WERI-Rb-1 (cell line): ENCODE measurements at places on chromosomes 5 and 9.

DNA sequence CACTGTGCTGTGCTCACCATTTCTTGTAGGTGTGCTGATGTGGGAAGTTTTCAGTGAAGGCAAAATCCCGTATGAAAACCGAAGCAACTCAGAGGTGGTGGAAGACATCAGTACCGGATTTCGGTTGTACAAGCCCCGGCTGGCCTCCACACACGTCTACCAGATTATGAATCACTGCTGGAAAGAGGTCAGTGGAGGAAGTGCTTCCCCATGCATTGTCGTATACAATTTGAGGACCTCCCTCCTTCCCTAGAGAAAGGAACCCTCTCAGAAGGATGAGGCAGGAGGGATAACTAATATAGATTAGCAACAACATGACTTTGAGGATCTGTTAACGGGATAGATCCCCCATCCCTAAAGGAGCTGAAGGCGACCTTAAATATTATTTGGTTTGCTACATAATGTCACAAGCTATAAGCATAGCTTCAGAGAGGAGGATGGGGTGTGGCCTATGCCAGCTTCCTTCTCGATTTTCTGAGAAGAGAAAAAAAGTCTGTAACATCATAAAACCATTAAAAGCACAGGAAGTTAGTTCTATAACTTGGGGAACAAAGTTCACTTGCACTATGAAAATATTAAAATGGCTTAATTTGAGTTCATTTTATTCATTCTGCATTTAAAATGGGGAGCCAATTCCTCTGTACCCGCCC is 17.0 kb upstream of the CYFIP2 start:
- DNase-seq: no peak

GRCh38 chr5:141017943-141018342 is 33.2 kb upstream of the PCDHB1 start:
- DNase-seq: no peak

DNA sequence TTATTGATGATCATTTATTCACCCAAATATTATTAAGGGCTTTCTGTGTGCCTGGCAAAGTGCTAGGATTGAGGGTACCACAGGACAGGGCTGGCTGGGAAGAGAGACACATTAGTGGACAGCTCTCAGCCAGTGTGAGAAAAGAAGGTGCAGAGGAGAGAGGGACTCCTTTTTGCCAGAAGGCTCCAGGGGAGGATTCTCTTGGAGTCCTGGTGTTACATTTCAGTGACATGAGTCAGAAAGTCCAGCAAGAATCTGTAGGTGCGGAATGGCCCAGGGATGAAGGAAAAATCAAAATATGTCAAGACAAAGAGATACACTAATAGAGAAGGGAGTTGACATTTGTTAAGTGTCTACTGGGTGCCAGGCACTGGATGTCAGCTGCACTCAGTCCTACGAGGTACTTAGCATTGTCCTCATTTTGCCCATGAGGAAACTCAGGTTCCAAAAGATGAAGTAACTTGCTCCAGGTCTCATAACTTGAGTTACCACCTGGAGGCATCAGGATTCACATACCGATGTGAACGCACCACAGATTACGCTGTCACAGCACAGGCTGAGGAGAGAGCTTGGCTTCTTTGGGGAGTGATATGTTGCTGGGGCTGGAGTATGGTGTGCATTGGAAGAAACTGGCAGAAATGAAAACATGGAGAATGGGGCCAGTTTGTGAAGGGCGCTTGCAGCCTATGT is 60.5 kb downstream of the RASGRF2 start:
- DNase-seq: no peak

GRCh38 chr5:168601972-168602371 is 22.8 kb upstream of the PANK3 start:
- no peak for DNase-seq

GRCh38 chr9:21155501-21155900 is 11.0 kb downstream of the IFNA21 start:
- no peak for DNase-seq

- no peak for DNase-seq
Measured at GRCh38 chr9:134377143-134377484, 50.9 kb downstream of the RXRA start.

DNA sequence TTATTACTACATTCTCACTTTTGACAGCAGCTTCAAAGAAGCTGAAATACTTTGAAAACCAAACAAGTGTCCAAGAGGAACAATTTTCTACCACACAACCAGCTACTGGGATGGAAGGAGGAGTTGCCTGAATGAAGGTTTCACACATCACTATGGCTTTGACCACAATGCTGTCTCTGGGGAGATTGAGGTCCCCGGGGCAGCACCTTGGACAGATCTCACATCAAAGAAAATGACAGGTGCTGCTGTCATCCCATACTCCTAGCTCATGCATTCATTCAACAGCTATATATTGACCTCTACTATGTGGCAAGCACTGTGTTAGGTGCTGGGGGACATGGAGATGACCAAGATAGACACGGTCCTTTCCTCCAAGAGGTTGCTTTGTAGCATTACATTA is 233.2 kb upstream of the RASEF start:
- DNase-seq: no peak

DNA sequence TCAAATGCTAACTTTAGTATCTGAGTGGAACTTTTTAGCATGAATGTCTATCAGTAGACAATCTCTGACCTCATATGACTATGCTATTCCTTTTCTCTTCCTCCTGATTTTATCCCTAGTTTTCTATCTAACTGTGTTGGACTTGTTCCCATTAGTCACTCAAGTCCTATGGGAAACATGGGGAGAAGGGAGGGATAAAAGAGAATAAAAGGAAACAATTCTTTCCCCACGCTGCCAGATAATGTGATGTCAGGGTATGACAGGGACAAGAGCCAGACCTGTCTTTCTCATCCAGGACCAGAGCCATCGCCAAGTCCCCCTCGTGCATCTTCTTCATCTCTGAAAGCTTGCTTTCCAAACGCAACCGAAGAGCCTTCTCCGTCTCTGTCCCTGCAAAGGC is 43.9 kb downstream of the CDK5RAP2 start:
- no peak for DNase-seq

GRCh38 chr5:171794470-171794960 is 8.9 kb downstream of the SMIM23 start:
- no peak for DNase-seq

- DNase-seq: no peak
Measured at GRCh38 chr5:42745426-42745825, 11.2 kb upstream of the CCDC152 start.

DNA sequence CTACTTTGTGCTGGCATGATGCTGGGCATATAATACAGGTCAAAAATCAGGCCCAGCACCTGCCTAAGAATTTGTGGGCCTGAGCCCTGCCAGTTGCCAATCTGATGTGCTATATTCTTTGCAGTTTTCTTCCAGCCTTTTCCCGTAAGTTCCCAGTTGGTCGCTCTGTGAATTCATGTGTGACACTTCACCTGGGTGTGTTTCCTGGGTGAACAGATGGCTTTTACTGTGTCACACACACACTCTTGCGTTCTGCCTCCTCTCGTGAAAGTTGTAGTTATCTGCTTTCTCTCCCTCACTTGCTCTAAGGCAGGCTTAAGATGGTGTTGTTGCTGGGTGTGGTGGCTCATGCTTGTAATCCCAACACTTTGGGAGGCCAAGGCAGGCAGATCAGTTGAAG is 153.5 kb upstream of the DMRT1 start:
- DNase-seq: no peak

GRCh38 chr5:12277504-12278192 is 373.4 kb upstream of the CTNND2 start:
- no peak for DNase-seq

GRCh38 chr5:142915813-142916424 is 145.7 kb downstream of the ARHGAP26 start:
- peak; percentile 78 for DNase-seq

- DNase-seq: no peak
Measured at GRCh38 chr9:127905004-127905728, 5.8 kb upstream of the ST6GALNAC6 start.

- no peak for DNase-seq
Measured at GRCh38 chr5:9547122-9547947, 1.5 kb upstream of the SEMA5A start.

- DNase-seq: peak; percentile 26
Measured at GRCh38 chr9:115845648-115846312, 307.8 kb upstream of the PAPPA start.

DNA sequence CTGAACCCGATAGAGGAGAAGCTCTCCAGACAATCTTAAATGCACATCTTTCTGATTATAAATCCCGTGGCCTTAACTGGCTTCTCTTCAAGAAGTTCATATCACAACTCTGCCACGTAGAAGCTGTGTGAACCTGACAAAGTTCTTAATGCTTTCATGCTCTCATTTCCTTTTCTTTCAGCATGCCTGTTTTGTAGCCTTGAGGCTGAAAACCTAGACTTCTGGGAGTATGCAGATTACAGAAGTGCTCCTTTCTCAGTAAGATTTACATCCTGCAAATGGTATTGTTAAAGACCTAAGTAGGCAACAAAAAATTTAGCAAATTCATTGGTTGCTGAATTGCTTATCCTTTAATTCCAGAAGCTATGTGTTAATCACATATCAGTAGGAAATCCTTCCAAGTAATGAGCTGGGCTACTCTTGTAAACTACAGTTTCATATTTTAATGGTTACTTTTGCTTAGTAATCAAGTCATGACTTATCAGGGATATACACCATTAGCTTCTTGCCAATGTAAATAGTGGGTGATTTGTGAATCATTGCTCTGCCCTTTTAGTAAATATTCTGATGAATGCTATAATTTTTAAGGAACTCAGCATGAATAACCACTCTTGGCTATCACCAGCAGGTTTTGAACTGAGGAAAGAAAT is 334.7 kb downstream of the FBXL7 start:
- DNase-seq: no peak

GRCh38 chr9:108606401-108606800 is 249.4 kb downstream of the ACTL7B start:
- no peak for DNase-seq

DNA sequence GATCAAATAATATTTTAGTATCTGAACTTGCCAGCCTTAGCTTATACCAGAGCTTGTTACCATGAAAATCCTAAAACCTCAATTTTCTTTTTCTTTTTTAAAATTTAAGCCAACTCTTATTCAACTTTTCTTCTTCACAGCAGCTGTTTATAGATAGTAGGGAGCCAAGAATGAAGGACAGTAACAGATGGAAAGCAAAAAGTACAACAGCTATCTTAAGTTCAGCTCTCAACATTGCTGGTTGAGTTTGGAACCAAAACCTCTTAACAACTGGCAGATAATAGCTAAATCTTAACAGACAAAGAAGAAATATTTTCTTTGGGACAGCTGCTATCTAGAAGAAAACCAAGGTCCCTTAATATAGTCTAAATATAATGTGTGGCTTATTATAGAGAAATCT is 74.7 kb downstream of the PJA2 start:
- no peak for DNase-seq

DNA sequence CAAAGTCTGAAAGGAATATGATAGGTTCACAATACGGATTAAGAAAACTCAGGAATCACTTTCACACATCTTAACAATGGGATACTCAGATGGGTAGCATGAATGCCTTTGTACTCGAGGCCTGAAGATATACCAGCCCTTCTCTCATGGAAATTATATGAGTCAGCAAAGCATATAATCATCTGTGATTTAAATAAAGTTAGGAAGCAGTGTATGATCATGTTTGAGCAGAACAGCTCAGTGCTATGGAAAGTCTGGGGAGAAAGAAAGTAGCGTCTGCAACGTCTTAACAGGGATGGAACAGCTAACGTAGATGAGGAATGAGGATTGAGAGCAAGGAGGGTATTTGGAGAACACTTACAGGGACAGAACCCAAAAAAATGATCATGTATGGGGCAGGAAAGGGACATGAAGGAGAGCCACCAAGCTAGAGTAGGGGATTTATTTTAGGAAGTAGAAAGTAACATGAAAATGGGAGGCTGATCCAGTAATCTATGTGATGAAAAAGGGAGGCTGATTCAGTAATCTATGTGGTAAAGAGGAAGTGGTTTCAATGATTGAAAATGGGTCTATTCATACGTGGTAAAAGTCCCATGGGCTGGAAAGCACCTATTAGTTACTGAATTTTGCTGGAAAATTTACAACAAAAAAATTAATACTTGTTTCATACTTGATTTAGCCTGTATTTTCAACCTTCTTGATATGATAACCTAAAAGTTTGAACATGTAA is 85.9 kb downstream of the GNA14 start:
- DNase-seq: no peak
